ENCODE measurements at places on chromosomes 11 and 22.

GRCh38 chr11:107413352-107413751 is 44.3 kb downstream of the CWF19L2 start:
- no peak for DNase-seq

DNA sequence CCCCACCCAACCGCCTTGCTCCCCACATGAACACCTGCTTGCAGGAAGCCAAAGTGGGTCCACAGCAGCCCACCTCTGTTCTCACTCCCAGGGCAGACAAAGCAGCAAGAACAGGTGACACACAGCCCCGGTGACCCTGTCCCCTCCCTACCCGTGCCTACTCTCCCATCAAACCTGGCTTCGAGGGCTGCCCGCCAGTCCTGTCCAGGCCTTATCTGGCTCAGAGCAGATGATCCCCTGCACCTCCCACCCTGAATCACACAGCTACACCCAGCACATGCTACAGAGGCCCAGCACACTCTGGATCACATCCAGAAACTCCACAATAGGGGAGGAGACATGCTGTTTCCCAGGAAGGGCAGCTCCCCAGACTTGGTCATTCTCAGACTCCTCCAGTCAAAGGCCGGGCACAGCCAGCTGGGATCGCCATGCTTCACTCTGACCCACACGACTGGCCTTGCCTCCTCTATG is 6.2 kb upstream of the RGL4 start:
- DNase-seq: no peak

DNA sequence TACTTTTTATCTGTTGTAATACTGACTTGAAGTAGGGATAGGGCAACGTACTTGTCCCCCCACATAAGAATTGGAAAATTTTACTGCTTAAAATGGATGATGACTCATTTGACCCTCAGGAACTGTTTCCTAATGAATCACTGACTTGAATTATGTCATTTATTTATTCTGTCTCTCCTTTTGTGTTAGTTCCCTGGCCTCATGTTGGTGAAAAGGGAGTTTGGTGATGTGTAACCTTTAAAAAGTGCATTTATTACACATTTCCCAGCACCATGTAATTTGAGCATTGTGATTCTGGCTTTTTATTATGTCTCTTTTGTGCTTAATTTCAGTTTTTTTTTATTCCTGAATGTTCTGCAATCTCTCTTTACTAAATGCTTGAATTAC is 20.3 kb upstream of the PGM2L1 start:
- no peak for DNase-seq

GRCh38 chr22:34333285-34333684 is 413.0 kb upstream of the LARGE1 start:
- no peak for DNase-seq

DNA sequence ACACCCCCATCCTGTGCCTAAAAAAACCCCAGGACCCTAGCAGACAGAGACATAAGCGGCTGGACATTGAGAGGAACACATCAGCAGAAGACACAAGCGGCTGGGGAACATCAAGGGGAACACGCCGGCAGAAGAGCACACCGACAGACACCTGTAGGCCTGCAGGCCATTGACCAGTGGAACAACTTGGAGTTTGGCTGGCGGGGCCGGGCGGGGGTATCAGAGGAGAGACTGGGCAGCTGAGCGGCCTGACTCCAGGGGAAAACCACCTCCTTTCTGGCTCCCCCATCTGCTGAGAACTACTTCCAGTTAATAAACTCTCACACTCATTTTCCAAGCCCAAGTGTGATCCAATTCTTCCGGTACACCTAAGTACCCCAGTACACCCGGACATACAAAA is 264.7 kb upstream of the ISX start:
- no peak for DNase-seq

DNA sequence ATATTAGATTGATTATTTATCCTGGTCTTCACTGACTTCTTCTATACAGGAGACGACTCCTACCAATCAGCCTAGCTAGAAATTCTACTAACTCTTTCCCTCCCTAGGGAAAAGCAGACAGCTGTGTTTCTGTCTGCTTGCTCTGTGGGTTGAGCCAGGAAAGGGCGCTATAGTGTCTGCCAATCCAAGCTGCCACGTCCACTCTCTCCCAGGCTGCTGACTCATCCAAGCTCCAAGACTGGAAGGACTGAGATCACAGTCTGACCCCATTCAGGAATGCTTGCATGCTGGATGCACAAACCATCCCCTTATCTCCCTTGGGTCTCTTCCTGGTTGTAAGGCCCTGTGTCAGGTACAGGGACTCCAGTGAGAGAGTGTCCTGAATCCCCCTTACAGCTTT is 955.6 kb downstream of the OPCML start:
- no peak for DNase-seq

DNA sequence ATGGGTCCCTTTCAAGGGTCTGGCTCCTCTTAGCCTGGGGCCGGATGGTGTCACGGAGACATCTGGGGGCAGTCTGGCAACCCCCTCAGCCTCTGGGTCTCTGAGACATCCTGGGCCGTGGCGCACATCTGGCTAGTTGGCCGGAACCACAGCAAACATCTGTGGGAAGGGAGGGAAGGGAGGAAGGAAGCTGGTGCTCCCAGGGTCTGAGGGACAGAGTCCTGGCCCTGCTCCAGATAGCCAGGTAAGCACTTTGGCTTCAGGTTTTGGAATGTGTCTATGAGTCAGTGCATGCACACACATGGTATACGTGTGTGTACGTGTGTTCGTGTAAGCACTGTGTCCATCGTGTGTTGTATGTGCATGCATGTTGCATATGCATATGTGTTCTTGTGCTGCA is 225.1 kb downstream of the MN1 start:
- DNase-seq: no peak

DNA sequence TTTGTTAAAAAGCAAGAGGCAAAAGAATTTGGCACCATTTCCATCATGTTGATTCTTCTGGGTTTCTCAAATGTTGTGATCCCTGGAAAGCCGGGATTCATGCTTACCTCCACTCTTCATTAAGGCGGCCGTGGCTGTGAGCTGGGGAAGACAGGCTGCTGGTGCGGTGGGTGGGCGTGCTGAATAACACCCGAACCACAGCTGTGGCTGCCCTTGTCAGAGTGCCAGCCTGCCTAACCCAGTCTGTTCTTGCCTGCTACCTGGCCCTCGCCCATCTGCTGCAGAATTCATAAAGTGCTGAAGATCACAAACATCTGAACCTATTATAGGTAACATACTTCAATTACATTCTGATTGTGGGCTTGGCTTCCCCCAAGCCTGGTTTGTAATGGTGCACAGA is 95.8 kb upstream of the RCN1 start:
- DNase-seq: no peak

GRCh38 chr22:49959782-49960158 is 802 bp upstream of the PIM3 start:
- DNase-seq: no peak

DNA sequence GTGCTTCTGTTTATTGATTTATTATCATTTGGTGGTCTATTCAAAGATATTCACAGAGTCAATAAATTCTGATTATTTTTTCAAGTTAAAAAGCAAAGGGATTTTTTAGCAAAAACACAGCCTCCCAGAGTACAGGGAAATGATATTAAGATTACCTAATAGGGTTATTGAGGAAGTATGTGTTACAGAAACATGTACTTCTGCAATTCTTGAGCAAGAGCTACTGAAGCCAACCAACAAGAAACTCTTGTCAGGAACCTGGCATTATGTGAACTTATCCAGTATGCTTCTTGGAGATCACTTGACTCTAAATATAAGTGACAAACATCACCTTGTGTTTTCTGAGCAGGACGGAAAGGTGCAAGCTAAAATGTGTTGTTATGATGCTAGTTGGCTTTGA is 42.0 kb upstream of the CARD18 start:
- DNase-seq: no peak

DNA sequence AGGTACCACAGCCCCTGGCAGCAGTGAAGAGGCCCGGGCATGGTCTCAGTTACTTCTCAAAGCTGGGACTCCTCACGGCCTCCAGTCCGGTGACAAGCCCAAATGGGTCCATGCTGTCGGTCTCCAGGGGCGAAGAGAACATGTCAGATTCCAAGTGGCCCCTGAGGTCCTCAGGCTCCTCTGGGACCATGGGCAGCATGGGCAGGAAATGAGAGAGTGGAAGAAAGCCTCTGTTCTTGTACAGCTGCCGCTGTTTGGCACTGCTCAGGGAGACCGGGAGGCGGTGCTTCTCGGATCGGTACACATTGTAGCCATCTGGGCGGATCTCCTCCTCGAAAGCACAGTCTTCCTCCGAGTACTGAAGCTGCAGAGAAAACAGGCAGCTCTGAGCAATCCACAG is 4.6 kb downstream of the FGF19 start:
- no peak for DNase-seq

GRCh38 chr11:18265949-18266348 is at the start of gene SAA1:
TSS of gene SAA1 (plus strand) at chr11:18266264. CDS start at chr11:18266888, 624 bp downstream.
- DNase-seq: no peak

DNA sequence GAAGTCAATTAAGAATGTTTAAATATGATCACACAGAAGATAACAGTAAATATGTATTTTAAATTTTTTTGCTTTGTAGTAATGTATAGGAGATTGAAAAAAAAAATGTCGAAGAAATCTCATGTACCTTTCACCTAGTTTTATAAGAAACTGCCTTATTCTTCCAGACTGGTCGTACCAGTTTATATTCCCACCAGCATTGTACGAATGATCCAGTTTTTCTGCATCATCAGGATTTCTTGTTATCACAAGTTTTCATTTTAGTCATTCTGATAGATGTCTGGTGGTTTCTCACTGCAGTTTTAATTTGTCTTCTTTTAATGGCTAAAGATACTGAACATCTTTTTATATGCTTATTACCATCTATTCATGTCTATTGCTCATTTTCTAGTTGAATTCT is 101.8 kb upstream of the CTSC start:
- DNase-seq: no peak

DNA sequence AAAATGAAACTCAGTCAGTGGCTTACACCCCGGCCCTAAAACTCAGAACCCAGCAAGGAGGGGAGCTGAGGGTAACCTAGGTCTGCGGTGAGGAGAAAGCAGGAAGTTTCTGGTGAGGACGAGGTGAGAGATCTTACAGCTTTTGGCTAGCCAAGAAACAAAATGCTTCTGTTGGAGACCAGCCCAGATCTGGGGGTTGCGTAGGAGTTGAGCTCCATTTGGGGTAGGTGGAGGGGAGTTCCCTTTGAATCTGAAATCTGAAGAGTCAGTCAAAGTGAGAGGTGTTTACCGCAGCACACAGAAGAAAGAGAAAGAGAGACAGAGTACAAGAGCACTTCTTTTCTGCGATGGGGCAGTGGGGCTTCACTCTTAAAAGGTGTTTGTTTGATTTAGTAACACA is 29.6 kb downstream of the EHF start:
- DNase-seq: peak; percentile 54

DNA sequence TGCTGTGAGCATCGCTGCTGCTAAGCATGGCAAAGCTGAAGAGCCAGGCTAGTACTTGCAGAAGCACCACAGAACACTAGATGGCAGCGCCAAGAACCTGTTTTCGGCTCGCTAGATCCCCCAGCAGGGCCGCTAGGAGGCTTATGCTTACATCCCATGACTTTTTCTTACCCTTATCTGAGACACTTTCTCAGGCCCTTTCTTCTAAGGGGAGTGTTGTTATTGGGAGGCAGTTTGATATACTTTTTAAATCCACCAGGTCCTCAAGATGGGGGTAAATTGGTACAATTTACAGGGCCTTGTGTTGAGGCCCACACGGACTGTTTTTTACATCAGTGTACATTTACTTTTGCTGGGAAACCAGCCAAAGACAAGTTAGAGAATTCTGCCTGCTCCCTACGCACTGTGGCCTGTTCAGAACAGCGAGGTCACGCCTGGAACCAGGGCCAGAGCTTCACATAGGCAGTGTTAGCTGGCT is 4.0 kb downstream of the TRIM6 start:
- DNase-seq: peak; percentile 55

DNA sequence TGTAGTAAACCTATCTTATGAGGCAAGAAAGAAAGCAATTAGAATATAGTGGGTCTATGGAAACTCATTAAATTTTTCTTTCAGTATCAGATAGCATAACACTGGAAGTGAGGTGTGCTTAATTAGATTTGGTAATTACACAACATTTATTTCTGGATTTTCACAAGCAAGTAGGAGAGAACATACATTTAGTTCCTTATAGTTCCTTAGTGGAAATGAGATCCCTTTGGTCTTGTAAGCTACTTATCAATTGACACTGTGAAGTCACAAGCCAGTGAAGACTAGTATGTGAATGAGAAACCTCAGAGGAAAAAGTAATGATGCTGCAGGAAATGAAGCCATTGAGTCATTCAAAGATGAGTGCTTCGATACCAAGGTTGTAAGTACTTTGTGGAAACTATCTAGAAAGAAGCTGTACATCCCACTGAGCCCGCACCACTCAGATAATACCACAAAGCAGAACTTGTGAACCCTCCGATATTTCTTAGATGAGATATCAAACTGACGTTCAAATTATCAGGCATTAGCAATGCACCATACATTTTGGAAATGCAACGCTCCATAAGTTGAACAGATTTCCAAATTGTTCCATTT is 53.5 kb downstream of the ENTHD1 start:
- DNase-seq: peak; percentile 3

DNA sequence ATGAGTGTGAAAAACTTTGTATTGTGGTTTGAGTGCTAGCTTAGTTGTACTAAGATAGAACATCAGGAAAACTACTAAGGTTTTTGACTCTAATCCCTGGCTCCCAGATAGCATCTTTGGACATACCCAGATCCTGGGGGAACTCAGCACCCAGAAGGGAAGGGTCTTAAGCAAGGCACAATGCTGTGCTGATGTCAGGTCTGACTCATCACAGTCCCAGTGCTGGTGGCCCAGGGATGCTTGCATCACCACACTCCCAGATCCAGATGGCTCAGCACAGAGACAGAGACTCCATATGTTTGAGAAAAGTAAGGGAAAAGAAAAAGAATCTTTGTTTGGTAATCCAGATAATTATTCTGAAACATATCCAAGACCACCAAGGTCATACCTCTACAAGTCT is 18.3 kb upstream of the OR56A3 start:
- DNase-seq: no peak

GRCh38 chr11:101914341-101914737 is 471 bp upstream of the CEP126 start:
- DNase-seq: no peak

- DNase-seq: no peak
These were observed 2.2 kb downstream of the TCIRG1 start for GRCh38 chr11:68040957-68041591.

DNA sequence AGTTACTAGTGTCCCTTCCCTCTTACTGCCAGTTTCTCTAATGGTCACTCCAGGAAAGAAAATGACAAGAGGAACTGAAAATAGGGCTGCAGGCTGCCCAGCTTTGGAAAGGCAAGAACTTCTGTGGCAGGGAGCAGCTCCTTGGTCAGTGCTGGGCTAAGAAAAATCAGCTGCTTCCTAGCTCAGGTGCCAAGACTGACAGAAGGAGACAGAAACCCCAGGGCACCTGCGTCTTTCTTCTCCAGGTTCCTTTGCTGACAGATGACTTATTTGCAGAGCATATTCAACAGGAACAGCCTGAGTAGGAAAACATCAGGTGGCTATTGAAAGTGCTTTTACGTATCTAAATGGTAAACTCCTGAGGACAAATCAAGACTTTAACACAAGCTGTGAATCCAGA is 25.4 kb downstream of the MAML2 start:
- DNase-seq: no peak

- no peak for DNase-seq
These were observed 19.4 kb upstream of the LIN7C start for GRCh38 chr11:27525824-27526516.
